ENCODE measurements at places on chromosomes 1 and 21.

DNA sequence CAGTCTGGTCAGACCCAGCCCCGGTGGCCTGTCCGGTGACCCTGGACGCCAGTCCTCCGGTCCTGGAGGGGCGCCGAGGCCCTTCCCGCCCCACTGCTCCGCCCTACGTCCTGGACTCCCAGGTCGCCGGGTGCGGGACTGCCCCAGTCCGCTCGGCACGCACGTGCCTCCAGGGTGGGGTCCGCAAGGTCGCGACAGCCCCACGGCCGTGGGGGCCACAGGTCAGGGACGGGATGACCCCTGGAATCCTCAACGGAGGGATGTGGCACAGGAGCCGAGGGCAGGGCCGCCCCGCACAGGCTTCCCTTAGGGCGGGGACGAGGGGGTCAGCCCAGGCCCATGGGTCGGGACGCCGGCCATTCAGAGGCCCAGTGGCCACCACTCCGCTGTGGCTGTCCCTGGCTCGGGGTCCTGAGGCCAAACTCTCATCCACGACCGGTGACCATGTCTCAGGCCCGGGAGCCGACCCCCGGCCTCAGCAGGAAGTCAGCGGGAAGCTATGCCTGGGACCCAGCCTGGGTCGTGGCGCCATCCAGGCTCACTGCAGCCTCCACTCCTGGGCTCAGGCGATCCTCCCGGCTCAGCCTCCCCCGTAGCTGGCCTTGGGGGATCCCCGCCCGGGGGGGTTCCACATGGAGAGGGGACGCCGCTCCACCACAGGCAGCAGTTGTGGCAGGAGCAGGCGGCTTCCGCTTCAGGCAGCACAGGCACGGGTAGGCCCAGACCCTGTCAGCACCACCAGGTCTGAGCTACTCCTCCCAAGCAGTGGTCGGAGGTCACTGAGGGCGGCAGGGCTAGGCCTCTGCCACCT is 599 bp upstream of the TMEM240 start:
- DNase-seq: no peak

GRCh38 chr1:68675336-68675735 is 178.5 kb upstream of the DEPDC1 start:
- DNase-seq: no peak

DNA sequence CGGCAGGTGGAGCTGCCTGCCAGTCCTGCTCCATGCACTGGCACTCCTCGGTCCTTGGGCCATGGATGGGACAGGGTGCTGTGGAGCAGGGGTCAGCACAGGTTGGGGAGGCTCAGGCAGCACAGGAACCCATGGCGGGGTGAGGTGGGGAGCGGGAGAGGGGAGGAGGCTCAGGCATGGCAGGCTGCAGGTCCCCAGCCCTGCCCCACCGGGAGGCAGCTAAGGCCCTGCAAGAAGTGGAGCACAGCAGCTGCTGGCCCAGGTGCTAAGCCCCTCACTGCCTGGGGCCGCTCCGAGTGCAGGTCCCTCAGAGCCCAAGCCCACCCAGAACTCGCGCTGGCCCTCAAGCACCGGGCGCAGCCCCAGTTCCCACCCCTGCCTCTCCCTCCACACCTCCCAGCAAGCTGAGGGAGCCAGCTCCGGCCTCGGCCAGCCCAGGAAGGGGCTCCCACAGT is 691 bp upstream of the GBP5 start:
- no peak for DNase-seq

DNA sequence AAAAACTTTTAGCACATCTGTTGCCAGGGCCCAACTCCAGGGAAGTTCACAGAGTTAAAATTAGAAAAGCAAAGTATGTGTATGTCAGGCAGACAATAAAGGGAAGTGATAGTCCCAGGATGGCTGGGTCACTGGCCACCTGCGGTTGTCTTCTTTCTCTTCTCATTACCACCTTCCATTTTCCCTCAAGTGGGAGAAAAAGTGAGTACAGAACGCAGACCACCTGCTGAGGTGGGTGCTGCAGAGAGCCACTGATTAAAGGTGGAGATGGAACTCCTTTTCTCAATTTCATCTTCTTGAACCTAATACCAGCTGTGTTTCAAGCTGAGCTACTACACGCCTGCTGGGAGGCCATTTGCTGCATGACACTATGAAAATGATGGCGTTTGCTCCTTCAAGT is 88.8 kb upstream of the PDE4B start:
- no peak for DNase-seq

Data from iris pigment epithelial cell (primary cell).